ENCODE measurements at places on chromosomes 7 and 10. TPM values are rescaled to one million over a fixed set of nuclear protein-coding genes. Genes with fewer than 3 reads are reported as not detected.

- no peak overlapping the region for H3K27ac ChIP-seq
- H3K27me3 ChIP-seq = no peaks in the 10 kb centered on the region
- no peak overlapping the region for H3K4me3 ChIP-seq
- no peaks in the 10 kb centered on the region for H3K36me3 ChIP-seq
These were observed 1.6 kb downstream of the PRKG1 start for GRCh38 chr10:51075873-51076229.

GRCh38 chr7:7681191-7681935 is 37.0 kb downstream of the RPA3 start:
- DNase-seq = peak; percentile 47
- H3K27me3 ChIP-seq = no peaks in the 10 kb centered on the region
- peaks cover 27% of the 10 kb centered on the region for H3K4me1 ChIP-seq
- no peaks in the 10 kb centered on the region for H3K36me3 ChIP-seq

- no peaks in the 10 kb centered on the region for H3K36me3 ChIP-seq
- H3K27ac ChIP-seq = no peak overlapping the region
- H3K4me1 ChIP-seq = no peaks in the 10 kb centered on the region
These were observed 7.7 kb downstream of the HTR7 start for GRCh38 chr10:90849956-90850749.

GRCh38 chr10:69240455-69240854 is 20.3 kb downstream of the HKDC1 start:
- no peaks in the 10 kb centered on the region for H3K4me1 ChIP-seq
- no peaks in the 10 kb centered on the region for H3K27me3 ChIP-seq
- no peak overlapping the region for H3K27ac ChIP-seq
- no peak overlapping the region for H3K4me3 ChIP-seq
- no peaks in the 10 kb centered on the region for H3K36me3 ChIP-seq

DNA sequence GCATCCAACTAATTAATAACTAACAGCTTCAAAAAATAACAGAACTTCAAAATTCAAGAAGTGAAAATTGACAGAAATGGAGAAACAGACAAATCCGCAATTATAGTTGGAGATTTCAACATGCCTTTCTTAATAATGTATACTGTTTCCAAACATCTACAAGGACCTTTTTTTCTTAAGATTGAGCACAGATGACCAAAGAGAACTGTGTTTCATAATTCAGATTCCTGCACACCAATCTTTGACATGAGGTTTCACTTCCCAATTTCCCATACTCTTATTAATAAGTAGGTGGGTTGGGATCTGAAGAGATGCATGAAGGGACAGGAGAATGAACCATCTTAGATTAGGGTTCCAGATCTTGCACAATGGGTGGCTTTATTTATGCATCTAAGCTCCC is 24.9 kb upstream of the GIMAP7 start:
- H3K27ac ChIP-seq = no peak overlapping the region
- no peaks in the 10 kb centered on the region for H3K27me3 ChIP-seq
- H3K36me3 ChIP-seq = no peaks in the 10 kb centered on the region
- DNase-seq = no peak
- no peak overlapping the region for H3K4me3 ChIP-seq

- DNase-seq = no peak
- no peaks in the 10 kb centered on the region for H3K27me3 ChIP-seq
- H3K27ac ChIP-seq = no peak overlapping the region
- no peaks in the 10 kb centered on the region for H3K4me1 ChIP-seq
- H3K4me3 ChIP-seq = no peak overlapping the region
These were observed 94.4 kb downstream of the MAP3K8 start for GRCh38 chr10:30528429-30528786.

- H3K4me1 ChIP-seq = no peaks in the 10 kb centered on the region
- no peak for DNase-seq
- no peaks in the 10 kb centered on the region for H3K36me3 ChIP-seq
- no peak overlapping the region for H3K4me3 ChIP-seq
- H3K27ac ChIP-seq = no peak overlapping the region
These were observed 103.2 kb upstream of the VIPR2 start for GRCh38 chr7:159247910-159248309.

DNA sequence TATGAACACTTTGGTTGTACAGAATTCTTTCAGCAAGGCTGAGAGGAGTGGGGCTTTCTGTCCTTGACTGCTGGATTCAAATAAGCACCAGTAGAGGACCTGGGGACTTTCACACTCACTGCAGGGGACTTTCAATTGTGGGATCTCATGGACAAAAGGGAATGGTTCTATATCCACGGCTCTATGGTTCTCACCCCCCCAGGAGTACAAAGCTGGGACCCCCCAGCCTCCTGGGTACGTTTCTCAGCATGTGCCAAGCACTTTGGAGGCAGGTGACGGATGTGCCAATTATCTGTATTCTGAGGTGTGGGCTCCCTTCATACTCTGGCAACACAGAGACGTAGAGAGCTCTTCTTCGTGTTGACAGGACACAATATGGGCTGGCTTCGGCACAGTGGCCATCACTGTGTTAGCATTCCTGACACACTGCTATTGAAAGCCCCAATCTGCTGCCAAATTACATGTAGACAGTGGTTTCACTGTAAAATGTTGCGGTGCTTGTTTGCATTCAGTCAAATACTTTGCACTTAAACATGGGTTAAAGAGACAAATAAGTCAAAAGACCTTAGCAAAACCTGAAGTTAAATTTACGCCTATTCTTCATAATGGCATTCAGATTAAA is 92.7 kb upstream of the SAMD8 start:
- no peak overlapping the region for H3K4me3 ChIP-seq
- no peak for DNase-seq
- peaks cover 4% of the 10 kb centered on the region for H3K36me3 ChIP-seq

DNA sequence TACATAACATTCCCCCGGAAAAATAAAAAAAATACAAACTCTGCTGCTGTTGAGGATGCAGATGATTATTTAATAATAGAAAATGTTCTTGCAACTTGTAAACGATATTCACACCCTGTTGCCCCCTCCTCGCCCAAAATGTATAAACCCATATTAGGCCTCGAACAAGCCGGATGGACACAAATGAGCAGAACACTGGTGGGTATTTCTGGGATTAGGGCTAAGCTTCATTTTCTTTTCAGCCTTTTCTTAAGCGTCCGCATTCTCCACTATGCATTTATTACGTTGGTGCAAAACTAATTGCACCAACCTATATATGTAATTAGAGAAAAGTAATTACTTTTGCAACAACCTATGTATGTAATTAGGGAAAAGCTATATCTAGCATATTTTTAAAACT is 349 bp upstream of the GNG11 start:
- no peaks in the 10 kb centered on the region for H3K36me3 ChIP-seq
- peak overlapping the region; percentile 84 for H3K27ac ChIP-seq
- no peaks in the 10 kb centered on the region for H3K4me1 ChIP-seq
- DNase-seq = no peak

GRCh38 chr10:103812004-103812403 is 43.4 kb downstream of the SH3PXD2A start:
- no peak overlapping the region for H3K4me3 ChIP-seq
- no peaks in the 10 kb centered on the region for H3K36me3 ChIP-seq
- DNase-seq = no peak
- no peaks in the 10 kb centered on the region for H3K27me3 ChIP-seq

DNA sequence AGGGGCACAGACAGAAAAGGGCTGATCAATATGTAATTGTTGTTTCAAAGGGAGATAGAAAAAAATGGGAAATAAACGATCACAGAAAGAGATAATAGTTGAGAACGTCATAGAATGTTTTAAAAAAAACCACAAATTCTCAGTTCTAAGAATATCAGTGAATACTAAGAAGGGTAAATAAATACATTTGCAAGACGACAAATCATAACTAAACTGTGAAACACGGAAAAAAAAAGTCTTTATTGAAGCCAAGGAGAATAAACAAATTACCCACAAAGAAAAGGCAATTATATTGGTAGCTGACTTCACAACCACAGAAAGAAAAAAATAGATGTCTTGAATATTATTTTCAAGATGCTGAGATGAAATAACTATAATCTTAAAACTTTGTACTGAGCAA is 305.2 kb upstream of the STEAP1 start:
- no peaks in the 10 kb centered on the region for H3K4me1 ChIP-seq
- H3K27ac ChIP-seq = no peak overlapping the region
- H3K4me3 ChIP-seq = no peak overlapping the region
- DNase-seq = no peak
- no peaks in the 10 kb centered on the region for H3K27me3 ChIP-seq
- no peaks in the 10 kb centered on the region for H3K36me3 ChIP-seq

DNA sequence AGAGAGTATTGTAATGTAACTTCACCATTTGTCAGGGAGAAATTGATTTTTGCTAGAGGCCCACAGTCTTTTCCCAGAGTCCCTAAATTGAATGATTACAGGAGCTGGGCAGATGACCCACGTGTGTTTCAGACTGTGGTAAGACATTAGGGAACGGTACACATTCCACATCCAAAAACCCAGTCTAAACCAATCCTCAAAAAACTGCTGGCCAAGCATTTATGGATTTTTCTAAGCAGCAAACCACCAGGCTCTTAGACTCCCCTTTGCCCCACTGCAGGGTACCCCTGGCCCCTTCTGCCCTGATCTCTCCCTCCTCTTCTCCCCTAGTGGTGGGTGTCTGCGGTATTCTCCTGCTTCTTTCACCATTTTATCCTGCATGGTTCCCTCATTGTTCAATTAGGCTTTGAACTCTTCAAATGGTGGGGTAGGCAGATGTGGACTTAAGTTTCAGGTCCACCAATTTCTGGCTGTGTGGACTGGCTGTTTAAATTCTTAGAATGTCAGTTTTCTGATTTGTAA is 135.5 kb upstream of the SORCS3 start:
- no peaks in the 10 kb centered on the region for H3K4me1 ChIP-seq
- no peaks in the 10 kb centered on the region for H3K27me3 ChIP-seq
- no peak for DNase-seq
- H3K27ac ChIP-seq = no peak overlapping the region

GRCh38 chr7:15723841-15724240 is 37.4 kb upstream of the MEOX2 start:
- H3K4me3 ChIP-seq = no peak overlapping the region

DNA sequence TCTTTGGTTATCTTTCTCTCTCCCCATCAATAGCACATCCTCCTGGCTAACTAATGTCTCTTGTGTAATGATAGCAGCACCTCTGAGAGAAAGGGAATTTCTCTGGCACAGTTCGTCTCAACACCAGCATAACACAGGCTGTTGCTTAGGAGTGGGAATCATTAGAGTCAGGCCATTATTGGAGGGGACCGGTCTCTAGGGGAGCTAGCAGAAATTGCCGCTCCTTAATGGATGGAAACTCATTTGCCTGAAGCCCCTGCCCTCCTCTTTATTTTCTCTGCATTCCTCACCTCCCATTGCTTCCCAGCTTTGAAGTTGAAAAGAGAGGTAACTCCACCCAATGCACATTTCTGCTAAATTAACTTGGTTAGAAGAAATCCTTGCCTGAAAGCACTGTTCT is 11.9 kb downstream of the LRRC4 start:
- H3K4me1 ChIP-seq = peaks cover 7% of the 10 kb centered on the region
- H3K4me3 ChIP-seq = no peak overlapping the region
- no peaks in the 10 kb centered on the region for H3K27me3 ChIP-seq

GRCh38 chr10:73653701-73654100 is 2.1 kb downstream of the SYNPO2L start:
- H3K4me3 ChIP-seq = no peak overlapping the region
- no peaks in the 10 kb centered on the region for H3K36me3 ChIP-seq
- DNase-seq = no peak
- H3K27me3 ChIP-seq = no peaks in the 10 kb centered on the region
- peaks cover under 1% of the 10 kb centered on the region for H3K4me1 ChIP-seq

- H3K27me3 ChIP-seq = no peaks in the 10 kb centered on the region
- H3K27ac ChIP-seq = no peak overlapping the region
- DNase-seq = no peak
- no peaks in the 10 kb centered on the region for H3K36me3 ChIP-seq
- no peaks in the 10 kb centered on the region for H3K4me1 ChIP-seq
These were observed 154.2 kb downstream of the EBF3 start for GRCh38 chr10:129809841-129810240.

DNA sequence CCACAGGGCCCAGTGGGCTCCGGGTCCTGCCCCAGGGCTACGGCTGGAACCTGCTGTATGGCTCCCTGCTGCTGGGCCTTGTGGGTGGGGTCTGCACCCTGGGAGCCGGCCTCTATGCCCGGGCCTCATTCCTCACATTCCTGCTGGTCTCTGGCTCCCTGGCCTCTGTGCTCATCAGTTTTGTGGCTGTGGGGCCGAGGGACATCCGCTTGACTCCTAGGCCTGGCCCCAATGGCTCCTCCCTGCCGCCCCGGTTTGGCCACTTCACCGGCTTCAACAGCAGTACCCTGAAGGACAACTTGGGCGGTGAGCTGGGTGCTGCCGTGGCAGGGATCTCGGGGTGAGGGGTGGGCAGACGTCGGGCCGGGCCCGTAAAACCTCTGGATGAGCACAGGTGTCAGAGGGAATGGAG is 4.4 kb downstream of the SLC12A9 start:
- H3K36me3 ChIP-seq = peaks cover 5% of the 10 kb centered on the region
- no peak overlapping the region for H3K27ac ChIP-seq
- H3K27me3 ChIP-seq = no peaks in the 10 kb centered on the region
- no peak overlapping the region for H3K4me3 ChIP-seq
- peaks cover 14% of the 10 kb centered on the region for H3K4me1 ChIP-seq
- DNase-seq = no peak

DNA sequence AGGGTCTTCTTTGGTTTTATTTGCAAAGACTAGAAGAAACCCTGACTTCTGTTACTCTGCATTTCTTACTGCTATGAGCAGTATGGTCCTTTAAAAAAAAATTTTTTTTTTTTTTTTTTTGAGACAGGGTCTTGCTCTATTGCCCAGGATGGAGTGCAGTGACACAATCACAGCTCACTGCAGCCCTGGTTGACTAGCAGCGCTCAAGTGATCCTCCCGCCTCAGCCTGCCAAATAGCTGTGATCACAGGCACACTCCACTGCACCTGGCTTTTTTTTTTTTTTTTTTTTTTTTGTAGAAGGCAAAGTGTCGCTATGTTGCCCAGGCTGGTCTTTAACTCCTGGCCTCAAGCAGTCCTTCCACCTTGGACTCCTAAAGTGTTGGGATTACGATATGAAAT is 17.4 kb downstream of the CNNM2 start:
- peak; percentile 88 for DNase-seq
- no peak overlapping the region for H3K27ac ChIP-seq
- H3K4me3 ChIP-seq = no peak overlapping the region

GRCh38 chr7:9091282-9091681 is 657.9 kb downstream of the NXPH1 start:
- H3K4me1 ChIP-seq = no peaks in the 10 kb centered on the region
- no peaks in the 10 kb centered on the region for H3K36me3 ChIP-seq
- H3K27me3 ChIP-seq = no peaks in the 10 kb centered on the region
- DNase-seq = no peak

GRCh38 chr7:100093498-100093897 is 4.7 kb downstream of the COPS6 start:
- H3K36me3 ChIP-seq = peaks cover 73% of the 10 kb centered on the region
- no peak overlapping the region for H3K27ac ChIP-seq
- H3K4me1 ChIP-seq = peaks cover 9% of the 10 kb centered on the region
- no peak overlapping the region for H3K4me3 ChIP-seq

RET gene
- total RNA-seq = 2.1 TPM

GPR26 gene
- not detected for total RNA-seq

SLC26A5 gene
- total RNA-seq = 1.9 TPM

DLX6 gene
- total RNA-seq = not detected

NUTM2A gene
- total RNA-seq = 4.2 TPM

SHH gene
- total RNA-seq = not detected

CHAT gene
- total RNA-seq = not detected

NUTM2E gene
- total RNA-seq = 0.56 TPM

All from thyroid gland (tissue), 4 donors.